ENCODE measurements at places on chromosomes 11 and 22.
A peak's percentile ranks its signal among the peaks of the same experiment; 100 is the strongest.

DNA sequence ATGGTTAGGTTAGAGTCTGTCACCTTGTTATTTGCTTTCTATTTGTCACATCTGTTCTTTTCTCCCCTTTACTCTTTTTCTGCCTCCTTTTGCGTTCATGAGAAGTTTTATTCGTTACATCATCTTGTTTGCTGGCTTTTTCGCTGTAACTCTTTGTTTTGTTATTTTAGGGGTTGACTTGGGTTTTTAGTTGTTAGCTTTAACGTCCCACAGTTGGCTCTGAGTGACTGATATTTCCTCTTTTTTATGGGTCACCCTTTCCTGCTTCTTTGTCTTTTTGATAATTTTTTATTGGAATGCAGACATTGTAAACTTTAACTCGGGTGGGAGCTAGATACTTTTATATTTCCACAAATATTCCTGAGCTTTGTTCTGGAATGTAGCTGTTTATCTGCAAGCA, 13.3 kb upstream of the TNNT3 start:
- DNase-seq = no peak

GRCh38 chr11:57340039-57340615, 2.0 kb downstream of the P2RX3 start:
- DNase-seq = peak; percentile 91

DNA sequence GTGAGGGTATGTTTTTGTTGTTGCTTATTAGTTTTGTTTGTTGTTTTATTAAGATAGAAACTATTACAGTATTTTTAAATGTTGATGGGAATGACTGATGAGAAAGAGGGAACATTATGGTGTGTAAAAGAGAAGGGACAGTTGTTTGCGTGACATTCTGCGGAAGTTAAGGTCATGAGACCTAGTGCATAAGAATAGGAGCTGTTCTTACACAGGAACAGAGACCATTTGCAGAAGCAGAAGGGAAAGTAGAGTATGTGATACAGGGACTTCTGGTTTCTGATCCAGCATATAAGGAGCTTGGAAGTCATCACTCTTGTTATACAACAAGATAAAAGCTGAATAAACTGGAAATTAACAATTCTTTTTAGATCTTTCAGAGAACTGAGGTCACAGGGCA, 299.2 kb upstream of the API5 start:
- no peak for DNase-seq

- no peak for DNase-seq
These were observed 206.7 kb downstream of the SBF2 start for GRCh38 chr11:10087186-10087922.

DNA sequence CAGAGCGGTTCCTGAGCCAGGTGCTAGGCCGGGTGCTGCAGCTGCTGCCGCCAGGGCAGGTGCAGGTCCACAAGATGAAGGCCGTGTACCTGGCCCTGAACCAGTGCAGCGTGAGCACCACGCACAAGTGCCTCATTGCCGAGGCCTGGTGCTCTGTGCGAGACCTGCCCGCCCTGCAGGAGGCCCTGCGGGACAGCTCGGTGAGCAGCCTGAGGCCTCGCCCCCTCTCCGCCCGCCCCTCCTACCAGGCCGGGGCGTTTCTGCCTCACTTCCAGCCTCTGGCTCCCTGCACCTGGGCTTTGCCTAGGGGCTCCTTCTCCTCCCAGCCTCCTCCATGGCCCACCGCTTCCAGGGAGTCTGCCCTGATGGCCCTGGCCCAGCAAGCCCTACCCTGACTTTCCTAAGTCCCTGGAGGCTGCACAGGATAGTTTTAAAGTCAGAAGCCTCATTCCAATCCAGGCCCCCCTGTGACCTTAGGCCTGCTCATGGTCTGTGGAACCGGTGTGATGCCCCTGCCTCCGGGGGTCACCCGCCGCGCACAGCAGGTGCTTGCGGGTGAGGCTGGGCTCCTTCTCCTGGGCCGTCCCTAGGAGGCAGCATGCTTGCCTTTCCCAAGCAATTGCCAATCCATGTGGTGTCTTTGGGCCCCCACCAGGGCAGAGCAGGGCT, 5.5 kb downstream of the TCIRG1 start:
- no peak for DNase-seq

GRCh38 chr11:112977755-112978154, 16.5 kb downstream of the NCAM1 start:
- peak; percentile 4 for DNase-seq

- DNase-seq = peak; percentile 80
These were observed 7.6 kb downstream of the RPL3 start for GRCh38 chr22:39311592-39312400.

DNA sequence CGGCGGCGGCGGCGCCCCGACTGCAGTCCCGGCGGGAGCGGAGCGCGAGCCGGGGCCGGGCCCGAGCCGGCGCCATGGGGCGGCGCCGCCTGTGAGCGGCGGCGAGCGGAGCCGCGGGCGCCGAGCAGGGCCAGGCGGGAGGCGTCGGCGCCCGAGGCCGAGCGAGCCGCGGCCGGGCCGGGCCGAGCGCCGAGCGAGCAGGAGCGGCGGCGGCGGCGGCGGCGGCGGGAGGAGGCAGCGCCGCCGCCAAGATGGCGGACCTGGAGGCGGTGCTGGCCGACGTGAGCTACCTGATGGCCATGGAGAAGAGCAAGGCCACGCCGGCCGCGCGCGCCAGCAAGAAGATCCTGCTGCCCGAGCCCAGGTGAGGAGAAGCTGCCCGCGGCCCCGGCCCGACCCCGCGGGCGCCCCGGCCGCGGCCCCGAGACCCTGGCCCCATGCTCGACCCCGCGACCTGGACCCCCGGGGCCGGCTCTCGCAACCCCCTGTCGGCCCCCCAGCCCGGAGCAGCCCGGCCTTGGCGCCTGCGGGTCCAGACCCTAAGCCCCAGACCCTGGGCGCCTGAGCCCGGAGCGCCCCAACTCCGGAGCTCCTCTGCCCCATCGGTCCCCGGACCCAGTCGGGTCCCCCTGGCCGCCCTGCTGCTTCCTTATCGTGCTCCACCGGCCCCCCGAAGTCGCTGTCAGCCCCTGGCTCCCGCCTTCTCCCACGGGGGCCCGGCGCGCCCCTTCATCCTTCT, at the start of gene GRK2:
TSS of gene GRK2 (plus strand) at position 25 of the 739 bp plus-strand sequence. CDS start at position 252, 227 bp downstream.
- DNase-seq = peak; percentile 40

DNA sequence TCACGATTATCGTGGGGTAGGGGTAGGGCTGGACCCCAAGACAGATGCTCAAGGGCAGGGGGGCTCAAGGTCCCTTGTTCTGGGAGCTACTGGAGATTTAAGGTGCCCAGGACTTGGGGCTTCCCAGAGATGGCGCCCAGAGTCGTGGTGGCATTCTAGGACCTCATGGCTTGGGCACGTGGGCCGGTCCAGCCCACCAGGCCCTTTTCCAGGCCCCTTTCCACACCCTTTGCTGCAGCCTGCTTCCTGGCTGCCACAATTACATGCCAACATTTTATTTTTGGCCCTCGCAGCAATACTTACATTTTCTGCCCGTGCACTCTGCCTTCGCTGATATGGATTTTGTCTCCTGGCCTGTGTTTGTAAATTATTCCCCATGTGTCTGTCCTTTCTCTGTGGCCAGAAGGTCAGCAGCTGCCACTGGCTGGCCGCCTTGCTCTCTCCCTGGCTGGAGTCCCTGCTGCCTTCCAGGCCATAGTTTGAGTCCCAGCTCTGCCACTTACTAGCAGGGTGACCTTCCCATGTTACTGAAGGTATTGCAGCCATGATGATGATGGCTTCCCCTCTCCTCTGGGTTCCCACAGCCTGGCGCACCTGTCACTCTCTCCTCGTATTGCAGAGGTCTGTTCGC, 11.2 kb downstream of the MB start:
- no peak for DNase-seq

- peak; percentile 96 for DNase-seq
These were observed 2.2 kb downstream of the CPT1B start for GRCh38 chr22:50576070-50576469.

DNA sequence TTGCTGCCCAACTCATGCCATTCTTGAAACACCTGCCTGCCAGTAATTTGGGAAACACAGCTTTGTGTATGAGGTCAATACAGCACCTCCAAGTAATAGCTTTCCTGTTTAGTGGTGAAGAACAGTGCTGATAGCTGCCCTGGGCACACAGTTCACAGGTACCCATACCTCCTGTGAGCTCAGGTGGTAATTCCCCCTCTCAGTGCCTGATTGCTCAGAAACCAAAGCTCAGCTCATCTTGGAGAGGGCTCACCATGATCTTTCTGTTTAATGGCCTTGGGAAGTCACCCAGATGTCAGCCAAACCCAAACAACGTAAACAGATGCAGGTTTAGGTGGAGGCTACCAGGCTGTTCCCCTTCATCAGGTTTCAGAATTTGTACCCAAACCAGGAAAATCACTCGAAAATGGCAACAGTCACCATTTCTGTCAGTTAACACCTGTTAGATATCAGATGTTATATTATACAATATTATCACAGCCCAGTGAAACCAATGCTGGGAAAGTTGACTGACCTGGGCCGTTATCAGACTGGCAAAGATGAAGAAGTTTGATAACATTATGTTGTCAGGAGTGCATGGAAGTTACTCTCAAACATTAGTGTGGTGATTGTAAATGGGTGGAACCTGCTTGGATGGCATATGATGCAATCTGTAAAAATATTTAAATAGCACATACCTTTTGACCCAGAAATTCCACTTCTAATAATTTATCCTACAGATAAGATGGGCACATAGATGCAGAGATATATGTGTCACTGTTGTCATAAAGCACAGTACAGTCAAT, 18.9 kb downstream of the VSTM5 start:
- DNase-seq = no peak

DNA sequence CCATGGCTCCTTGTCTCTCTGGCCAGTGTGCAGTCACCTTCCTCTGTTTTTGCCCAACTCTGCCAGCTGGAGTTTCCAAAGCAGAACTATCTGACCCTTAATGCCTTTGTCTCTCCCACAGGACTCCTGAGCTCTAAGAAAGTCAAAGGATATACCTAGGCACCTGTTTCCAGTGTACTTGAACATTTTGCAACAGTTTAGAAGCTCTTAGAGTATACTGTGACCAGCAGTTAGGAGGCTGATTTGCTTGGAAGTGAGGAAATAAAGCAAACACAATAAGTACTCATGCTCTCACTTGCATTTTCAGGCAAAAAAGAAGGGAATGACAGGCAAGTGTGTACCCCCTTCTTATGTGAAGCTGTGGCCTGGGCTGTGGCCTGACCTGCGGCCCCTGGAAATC, 204.3 kb upstream of the PLET1 start:
- no peak for DNase-seq

DNA sequence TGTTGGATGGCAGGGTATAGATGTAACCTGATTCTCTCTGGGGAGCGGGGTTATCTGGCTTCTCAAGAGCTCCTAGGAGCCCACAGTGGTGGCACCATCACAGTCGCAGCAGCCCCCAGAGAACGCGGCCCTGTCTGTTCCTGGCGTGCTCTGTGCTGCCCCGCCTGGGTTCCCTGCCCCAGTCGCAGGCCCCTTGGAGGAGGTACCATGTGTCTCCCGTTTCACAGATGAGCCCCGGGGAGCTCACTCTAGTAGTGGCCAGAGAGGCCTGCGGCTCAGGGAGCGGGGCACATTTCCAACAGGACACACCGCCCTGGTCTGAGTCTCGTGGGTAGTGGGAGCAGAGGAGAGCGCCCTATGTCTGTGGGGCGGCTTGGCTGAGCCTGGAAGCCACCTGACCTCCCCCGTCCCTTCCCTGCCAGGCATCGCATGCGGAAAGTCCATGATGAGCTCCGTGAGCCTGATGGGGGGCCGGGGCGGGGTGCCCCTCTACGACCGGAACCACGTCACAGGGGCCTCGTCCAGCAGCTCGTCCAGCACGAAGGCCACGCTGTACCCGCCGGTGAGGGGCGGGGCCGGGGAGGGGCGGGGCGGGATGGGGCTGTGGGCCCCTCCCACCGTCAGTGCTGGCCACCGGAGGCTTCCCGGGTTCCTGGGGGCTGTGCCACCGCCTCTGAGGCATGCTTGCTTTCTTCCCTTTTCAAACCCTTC, 21.0 kb upstream of the PPP6R3 start:
- DNase-seq = peak; percentile 11

- DNase-seq = no peak
These were observed 48.2 kb downstream of the RTL6 start for GRCh38 chr22:44449683-44450425.

- no peak for DNase-seq
These were observed 83.8 kb downstream of the NAT10 start for GRCh38 chr11:34189191-34189590.

GRCh38 chr11:125393331-125393730, 102.7 kb downstream of the FEZ1 start:
- DNase-seq = no peak

Measured in NCI-H82 (cell line).